ENCODE measurements at places on chromosomes 7 and 10.

DNA sequence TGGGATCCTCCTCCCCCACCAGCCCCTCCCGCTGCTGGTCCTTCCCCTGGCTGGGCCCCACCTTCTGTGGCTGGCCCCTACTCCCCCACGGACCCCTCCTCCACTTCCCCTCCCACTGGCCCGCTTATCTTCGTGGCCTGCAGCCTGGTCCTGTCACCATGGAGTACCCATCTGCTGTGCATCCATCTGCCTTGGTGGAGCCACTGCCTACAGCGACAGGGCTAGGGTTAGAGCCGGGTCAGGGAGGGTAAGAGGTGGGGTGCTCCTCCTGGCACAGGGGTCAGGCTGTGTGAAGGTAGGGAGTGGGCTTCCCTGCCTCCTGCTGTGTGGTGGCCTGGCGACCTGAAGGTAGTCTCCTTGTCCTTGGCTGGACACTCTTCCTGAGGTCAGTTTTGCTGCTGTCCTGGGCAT, 5.2 kb downstream of the ADCY1 start:
- peak; percentile 79 for DNase-seq

DNA sequence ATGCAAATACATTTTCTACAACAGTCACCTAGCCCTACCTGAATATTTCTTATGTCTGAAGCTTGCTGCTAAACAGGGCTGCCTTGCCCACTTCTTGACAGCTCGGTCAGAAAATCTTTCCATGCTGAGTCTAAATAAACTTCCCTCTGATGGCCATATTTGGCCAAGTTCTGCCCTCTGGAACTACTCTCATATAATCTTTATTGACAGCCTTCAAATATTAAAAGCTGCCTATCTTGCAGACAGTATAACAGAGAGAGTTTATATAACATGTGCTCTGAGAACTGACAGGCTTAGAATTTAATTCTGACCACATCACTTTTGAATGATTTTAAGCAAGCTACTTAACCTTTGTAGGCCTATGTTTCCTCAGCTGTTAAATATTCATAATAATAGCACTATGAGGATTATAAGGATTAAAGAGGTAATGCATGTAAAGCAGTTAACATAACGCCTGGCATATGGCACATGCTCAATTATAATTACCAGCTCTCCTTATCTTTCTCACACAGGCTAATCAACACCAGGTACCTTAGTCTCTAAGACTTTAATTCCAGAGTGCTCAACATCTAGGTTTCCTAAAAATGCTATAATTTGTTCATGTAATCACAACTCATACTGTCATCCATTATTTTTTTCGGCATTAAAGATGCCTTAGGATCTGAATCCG, 334.1 kb downstream of the HPSE2 start:
- no peak for DNase-seq

DNA sequence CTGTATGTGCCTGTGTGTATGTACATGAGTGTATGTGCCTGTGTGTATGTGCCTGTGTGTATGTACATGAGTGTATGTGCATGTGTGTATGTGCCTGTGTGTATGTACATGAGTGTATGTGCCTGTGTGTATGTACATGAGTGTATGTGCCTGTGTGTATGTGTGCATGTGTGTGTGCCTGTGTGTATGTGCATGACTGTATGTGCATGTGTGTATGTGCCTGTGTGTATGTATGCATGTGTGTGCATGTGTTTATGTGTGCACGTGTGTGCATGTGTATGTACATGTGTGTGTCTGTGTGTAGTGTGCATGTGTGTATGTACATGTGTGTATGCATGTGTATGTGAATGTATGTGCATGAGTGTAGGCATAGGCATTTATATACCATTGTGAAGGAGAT, 274.8 kb downstream of the ADARB2 start:
- DNase-seq = no peak

DNA sequence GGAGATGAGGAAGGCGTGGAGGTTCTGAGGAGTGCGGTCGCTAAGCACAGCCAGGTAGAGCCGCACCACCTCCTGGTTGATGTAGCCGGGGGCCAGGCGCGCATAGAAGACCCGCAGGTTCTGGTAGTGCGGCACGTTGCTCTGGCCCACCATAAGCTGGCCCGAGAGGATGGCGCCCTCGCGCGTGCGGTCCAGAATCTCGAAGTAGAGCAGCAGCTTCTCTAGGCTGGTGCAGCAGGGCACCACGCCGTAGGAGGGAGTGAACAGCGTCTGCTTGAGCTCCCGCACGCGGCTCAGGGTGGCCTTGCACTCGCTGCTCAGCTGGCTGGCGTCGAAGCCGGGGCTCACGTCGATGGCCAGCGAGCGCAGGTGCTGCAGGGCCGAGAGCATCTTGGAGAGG, 77.8 kb upstream of the TNRC18 start:
- no peak for DNase-seq

- no peak for DNase-seq
Observed at GRCh38 chr7:2522780-2523433, 3.3 kb downstream of the LFNG start.

DNA sequence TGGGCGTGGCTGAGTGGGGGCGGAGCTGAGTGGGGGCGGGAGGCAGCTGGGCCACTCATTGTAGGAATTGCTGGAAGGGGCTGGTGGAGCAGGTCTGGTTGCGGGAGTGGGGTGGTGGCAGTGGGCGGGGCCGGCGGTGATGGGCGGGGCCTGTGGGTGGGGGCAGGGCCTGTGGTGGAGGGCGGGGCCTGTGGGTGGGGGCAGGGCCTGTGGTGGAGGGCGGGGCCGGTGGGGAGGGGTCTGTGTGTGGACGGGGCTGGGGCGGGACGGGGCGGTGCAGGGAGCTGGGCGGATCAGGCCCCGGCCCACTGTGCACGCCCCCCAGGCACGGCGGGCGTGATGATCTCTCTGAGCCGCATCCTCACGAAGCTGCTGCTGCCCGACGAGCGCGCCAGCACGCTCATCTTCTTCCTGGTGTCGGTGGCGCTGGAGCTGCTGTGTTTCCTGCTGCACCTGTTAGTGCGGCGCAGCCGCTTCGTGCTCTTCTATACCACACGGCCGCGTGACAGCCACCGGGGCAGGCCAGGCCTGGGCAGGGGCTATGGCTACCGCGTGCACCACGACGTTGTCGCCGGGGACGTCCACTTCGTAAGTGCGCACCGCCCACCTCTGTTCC, 14.0 kb downstream of the SLC29A4 start:
- no peak for DNase-seq

All from WERI-Rb-1 (cell line).